Mesendoderm (in vitro differentiated cells): ENCODE measurements at places on chromosomes 12 and 14.

GRCh38 chr12:124401704-124402221 is 106.9 kb downstream of the RFLNA start:
- DNase-seq: no peak

- DNase-seq: peak; percentile 47
These were observed 678 bp downstream of the ZBTB25 start for GRCh38 chr14:64502887-64503433.

DNA sequence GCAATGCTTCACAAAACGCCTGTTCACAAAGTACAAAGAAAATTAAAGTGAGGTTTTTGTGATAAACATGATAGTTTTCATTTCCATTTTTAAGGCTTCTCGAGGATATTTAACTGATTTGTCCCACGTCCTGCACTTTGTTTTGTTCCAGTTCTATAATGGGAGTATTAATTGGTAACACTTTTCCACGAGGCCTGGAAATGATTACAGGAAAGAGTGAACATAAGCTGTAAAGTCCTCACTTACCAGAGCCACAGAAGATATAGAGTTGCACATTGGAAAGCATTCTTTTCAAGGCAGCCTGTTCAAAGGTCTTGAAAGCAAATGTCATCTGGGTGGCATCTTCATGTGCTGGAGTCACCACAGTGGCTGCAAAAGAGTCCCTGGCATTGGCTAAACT is 1236.6 kb downstream of the BCL11B start:
- no peak for DNase-seq

DNA sequence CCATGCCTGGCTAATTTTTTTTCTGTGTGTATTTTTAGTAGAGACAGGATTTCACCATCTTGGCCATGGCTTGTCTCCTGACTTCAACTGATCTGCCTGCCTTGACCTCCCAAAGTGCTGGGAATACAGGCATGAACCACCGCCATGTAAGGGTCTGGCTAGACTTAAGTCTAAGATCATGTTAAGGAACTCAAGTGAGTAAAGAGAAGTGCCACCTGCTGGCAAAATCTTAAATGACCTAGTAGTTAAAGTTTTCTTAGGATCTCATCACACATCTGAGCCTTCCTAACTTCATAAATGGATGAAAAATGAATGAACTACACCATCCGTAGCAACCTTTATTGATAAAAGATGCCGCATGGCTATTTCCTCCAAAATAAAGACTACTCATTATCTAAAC is 1.7 kb upstream of the C12orf56 start:
- DNase-seq: peak; percentile 63

DNA sequence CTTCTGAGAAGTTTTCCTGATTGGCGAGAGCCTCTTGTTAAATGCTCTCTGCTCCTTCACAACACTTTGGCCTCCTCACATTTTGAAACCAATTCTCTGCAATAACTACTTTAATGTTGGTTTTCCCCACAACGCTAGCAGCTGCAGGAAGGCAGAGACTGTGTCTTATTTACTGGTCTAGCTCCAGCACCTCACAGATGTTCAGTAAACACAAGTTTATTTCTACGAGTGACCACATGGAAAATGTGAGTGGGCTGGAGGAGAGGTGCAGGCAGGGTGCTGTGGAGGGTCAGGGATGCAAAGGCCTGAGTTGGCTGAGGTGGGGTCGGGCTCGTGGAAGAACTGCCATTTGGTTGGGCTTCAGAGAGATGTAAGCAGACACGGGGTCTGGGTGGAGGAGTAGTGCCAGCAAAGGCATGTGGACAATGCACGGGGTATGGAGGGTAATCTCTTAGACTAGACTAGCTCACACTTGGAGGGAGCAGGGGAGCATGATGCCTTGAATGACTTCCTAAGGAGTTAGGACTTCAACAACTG is 117.4 kb upstream of the RTL1 start:
- DNase-seq: no peak

DNA sequence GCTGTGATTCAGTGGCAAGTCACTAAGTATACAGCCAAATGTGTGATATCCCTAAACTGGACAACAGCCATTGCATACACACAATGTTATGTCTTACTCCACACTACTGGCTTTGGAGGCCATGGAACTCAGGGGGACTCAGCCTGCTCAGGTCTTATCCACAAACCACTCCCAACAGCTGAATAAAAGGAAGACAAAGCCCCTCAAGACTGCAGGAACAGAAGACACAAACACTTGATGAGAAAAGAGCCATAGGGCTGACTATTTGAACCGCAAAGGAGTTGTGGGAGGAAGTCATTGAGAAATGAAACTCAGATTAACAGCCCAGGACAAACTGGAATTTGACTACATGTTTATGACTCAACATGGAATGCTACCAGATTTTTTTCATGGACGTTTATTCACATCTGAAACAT is 40.9 kb downstream of the PTGER2 start:
- DNase-seq: no peak

GRCh38 chr14:98183556-98183955 is 1088.4 kb downstream of the BCL11B start:
- no peak for DNase-seq

DNA sequence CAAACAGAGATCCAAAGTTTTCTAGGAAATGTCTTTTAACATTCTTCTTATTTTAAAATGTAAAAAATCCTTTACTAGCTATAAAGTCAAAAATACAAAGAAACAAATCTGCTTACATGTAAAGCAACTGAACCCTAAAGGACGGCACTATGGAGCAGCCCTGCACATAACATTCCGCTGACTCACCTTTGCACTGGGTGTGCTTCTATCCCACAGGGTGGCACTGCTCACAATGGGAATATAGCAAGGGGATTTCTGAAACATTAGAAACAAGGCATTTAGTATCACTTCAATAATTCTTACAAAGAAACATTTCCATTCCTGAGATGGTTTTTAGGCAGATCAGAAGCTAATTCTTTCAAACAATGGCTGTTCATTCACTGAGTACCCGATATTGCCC is 94.3 kb downstream of the C12orf42 start:
- peak; percentile 74 for DNase-seq

- no peak for DNase-seq
These were observed 34.6 kb upstream of the PYGL start for GRCh38 chr14:50978888-50979287.

DNA sequence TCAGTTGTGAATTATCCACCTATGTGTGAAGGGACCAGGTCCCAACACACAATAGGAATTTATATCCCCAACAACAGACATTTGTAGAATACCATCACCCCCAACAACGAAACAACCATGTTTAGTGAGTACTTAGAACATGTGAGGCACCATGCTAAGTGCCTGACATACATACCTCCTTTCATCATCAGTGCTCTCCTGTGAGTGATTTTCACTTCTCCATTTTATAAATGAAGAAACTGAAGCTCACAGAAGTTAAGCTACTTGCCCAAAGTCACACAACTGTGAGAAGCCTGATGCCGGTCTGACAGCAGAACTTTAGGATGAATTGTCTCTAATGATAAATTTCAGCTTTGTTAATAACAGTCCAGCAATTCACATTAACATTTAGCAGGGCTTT is 35.4 kb downstream of the SPTB start:
- DNase-seq: no peak

DNA sequence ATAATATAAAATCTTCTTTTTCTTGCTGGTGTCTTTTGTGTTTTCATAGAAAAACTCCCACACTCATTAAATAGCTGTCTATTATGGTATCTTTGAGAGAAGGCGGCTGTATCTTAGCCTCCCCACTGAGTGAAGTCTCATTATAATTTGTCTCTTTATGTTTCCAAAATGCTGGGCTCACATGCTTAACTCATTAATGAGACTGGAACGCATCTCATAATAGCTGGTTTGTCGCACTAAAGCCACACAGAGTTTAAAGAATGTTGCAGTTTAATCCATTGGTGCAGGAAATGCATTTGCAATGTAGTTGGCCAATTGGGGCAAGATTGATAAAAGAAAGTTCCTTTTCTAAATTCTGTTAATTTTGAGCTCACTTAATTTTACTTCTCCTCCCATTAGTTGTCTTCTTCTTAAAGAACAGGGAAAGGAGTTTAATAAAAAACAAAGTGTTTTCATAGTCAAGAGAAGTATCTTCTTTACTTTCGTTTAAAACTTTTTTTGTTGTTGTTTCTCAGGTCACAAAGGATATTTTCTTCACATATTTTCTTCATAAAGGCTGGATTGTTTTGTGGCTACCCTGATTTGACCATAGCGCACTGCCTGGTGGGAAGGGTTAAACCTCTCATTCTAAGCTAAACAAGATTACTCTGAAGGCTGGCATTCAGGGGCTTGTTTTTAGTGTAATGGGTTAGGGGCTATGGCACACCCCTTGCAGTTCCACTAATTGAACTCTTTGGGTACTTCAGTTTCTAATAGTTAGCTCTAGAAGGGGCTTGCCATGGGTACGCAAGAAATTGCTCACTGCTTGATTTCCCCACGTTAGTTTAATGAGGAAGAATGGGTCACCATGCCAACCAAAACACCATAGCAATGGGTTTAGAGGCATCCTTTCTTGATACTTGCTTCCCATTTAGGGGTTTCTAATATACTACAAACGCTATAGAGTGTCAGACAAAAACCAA is 197.0 kb downstream of the TMTC2 start:
- no peak for DNase-seq

- no peak for DNase-seq
These were observed 61.7 kb upstream of the PTHLH start for GRCh38 chr12:28034271-28034670.

GRCh38 chr12:40011775-40012129 is 94.1 kb downstream of the SLC2A13 start:
- DNase-seq: no peak

- DNase-seq: no peak
These were observed 2.7 kb downstream of the PPP4R4 start for GRCh38 chr14:94176808-94177207.

GRCh38 chr12:116784238-116784612 is 46.1 kb downstream of the RNFT2 start:
- DNase-seq: peak; percentile 53

GRCh38 chr12:100826323-100826722 is 31.7 kb downstream of the ANO4 start:
- DNase-seq: peak; percentile 60

- peak; percentile 95 for DNase-seq
These were observed 125.3 kb upstream of the ATF7IP start for GRCh38 chr12:14239935-14240872.

GRCh38 chr12:20950248-20950647 is 139.7 kb downstream of the SLCO1B3 start:
- DNase-seq: peak; percentile 55

GRCh38 chr12:38662829-38663228 is 242.6 kb downstream of the CPNE8 start:
- no peak for DNase-seq

GRCh38 chr12:80938397-80938796 is 663 bp upstream of the LIN7A start:
- DNase-seq: no peak

GRCh38 chr14:63492391-63492790 is 50.8 kb downstream of the PPP2R5E start:
- no peak for DNase-seq

DNA sequence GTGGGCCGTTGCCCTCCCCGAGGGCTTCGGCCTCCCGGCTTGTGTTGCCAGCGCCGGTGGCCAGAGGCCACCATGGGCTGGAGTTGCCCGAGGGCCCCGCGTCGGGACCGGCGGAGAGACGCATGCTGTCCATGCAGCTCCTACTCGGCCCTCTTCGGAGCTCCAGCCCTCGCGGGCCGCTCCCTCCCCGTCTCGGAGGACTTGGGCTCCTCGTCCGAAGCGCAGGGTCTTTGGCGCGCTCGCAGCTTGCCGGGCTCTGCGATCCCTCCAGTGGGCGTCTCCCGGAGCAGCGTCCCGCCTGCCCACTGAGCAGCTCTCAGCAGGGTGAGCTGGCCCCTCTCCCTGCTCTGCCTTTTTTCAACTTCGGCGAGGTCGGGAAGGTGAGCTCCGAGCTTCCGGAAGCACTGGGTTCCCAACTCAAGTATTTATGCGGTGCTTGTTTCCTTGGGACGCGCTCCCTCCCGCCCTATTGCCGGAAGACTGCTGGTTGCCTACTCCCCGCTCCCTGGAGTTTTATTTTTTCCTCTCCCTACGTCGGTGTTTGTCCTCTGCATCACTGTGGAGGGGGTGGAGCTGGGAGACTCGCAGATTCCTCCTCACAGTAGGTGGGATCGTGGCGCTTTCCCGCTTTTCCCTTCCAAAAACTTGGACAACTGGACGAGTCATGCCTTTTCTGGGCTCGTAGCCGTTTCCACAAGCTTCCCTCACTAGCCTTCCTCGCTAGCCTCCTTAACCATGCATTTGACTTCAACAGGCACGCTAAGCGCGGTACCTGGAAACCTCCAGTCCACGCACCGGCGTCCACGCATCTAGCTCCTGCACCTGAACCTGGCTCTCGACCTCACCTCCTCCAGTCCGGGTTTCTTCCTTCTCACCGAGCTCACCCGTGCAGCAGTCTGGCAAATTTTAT is at the start of gene AVPR1A:
Gene AVPR1A (minus strand): TSS at position 489 of the 910 bp plus-strand sequence. CDS start 365 bp downstream, at position 124.
- DNase-seq: peak; percentile 79

GRCh38 chr14:89078021-89078795 is 253.8 kb downstream of the TTC8 start:
- no peak for DNase-seq

DNA sequence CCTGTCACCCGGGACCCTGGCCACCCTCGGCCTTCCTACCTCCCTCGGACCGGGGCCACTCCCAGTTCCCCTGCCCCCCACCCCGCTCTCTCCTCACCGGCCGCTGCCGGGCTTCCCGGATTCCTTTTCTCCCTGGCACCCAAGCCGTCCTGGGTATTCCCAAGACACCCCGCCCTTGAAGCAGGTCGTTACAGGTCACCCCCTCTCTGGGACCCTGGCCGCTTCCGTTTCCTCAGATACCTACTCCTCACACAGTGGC is 493 bp downstream of the NUMB start:
- no peak for DNase-seq

- DNase-seq: no peak
These were observed 1026.6 kb upstream of the TMEM132C start for GRCh38 chr12:127240249-127240929.

- no peak for DNase-seq
These were observed 68.9 kb downstream of the DDX51 start for GRCh38 chr12:132075026-132075713.

GRCh38 chr12:48866052-48866711 is 512 bp upstream of the RND1 start:
- no peak for DNase-seq

DNA sequence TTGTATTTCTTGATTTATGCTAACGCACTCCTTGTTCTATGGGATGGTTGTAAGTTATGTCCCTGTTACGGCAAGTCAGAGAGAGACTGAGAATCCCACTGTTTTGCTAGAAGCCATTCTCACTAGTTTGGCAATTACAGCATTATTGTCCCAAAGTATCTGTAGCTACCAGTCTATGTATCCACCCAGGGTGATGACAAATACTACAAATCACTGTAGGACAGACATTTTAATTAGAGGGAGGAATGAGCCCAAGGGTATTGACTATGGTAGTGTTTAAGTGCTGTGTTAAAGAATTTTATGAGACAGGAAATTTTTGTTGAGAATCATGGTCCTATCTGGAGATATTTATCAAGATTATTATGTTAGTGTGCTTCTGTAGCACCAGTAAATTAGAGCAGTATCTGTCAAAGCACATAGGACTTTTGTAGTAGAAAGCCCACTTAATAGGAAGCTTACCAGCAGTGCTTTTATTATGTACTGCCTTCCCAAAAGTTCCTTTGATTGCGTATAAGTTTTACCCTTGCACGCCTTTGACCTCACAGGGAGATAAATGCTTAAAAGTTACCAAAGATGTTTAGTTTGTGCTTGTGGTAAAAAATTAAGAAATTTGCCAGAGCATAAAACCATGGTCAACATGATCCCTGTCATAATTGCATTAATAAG is 10.7 kb downstream of the PRKCH start:
- no peak for DNase-seq
